ENCODE measurements at places on chromosomes 4 and X.
A peak's percentile ranks its signal among the peaks of the same experiment; 100 is the strongest.

GRCh38 chrX:16160729-16161128 is 6.6 kb upstream of the MAGEB17 start:
- no peak for DNase-seq

DNA sequence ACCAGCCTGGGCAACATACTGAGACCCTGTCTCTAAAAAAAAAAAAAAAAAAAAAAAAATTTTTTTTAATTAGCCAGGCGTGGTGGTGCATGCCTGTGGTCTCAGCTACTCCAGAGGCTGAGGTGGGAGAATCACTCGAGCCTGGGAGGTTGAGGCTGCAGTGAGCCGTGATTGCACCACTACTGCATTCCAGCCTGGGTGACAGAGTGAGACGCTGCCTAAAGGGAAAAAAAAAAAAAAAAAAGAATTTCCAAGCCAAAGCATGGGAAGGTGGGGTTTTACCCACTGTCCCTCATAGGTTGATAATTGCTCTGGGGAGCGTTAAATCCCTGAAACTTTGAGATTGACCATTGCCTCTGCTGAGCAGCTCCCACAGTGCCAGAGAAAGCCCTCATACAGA is 427.5 kb downstream of the BCOR start:
- no peak for DNase-seq

- DNase-seq = no peak
These were observed 67.4 kb downstream of the CBLL2 start for GRCh38 chrX:22340022-22340616.

- no peak for DNase-seq
These were observed 336.4 kb upstream of the HAND2 start for GRCh38 chr4:173866322-173867026.

GRCh38 chr4:156749426-156750403 is 221.9 kb downstream of the PDGFC start:
- no peak for DNase-seq

GRCh38 chr4:121462660-121463261 is 81.9 kb upstream of the QRFPR start:
- DNase-seq = peak; percentile 7

- DNase-seq = no peak
These were observed 770 bp upstream of the TIGD2 start for GRCh38 chr4:89110541-89110985.

- no peak for DNase-seq
These were observed 241.5 kb downstream of the FRAS1 start for GRCh38 chr4:78298618-78299017.

DNA sequence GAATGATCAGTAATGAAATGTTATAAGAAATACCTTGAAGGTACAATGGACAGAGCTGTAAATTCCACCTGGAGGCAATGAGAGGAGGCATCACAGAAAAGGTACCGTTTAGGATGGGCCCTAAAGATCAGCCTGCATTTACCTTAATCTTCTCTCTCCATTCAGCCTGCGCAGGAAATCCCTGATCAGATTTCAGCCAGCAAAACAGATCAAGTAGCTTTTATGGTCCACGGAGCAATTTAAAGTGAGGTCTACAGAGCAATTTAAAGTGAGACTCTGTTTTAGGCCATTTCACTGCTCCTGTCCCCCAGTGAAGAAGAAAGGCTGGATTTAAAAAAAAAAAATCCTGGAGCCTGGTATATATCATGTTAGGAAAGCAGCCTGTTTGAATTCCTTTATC is 195.1 kb upstream of the VCX start:
- DNase-seq = no peak

- no peak for DNase-seq
These were observed 94.2 kb downstream of the ATP10D start for GRCh38 chr4:47579235-47579634.

DNA sequence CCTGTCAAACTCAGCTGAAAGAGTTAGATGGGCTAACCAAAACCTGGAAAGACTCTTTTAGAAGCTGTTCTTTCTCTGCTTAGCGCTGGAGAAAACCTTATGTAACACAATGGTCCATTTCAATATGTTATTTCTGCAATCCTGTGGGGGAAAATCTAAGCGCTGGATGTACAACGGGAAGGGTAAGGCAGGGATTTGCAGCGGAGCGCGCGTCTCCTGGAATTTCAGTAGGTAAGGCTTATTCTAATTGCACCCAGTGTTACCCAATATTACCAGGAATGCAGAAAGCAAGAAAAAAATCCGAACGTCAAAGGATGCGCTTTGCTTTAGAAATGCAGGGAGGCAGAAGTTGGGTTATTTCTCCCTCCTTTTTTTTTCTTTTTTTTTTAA is 2.0 kb downstream of the HS3ST1 start:
- no peak for DNase-seq

DNA sequence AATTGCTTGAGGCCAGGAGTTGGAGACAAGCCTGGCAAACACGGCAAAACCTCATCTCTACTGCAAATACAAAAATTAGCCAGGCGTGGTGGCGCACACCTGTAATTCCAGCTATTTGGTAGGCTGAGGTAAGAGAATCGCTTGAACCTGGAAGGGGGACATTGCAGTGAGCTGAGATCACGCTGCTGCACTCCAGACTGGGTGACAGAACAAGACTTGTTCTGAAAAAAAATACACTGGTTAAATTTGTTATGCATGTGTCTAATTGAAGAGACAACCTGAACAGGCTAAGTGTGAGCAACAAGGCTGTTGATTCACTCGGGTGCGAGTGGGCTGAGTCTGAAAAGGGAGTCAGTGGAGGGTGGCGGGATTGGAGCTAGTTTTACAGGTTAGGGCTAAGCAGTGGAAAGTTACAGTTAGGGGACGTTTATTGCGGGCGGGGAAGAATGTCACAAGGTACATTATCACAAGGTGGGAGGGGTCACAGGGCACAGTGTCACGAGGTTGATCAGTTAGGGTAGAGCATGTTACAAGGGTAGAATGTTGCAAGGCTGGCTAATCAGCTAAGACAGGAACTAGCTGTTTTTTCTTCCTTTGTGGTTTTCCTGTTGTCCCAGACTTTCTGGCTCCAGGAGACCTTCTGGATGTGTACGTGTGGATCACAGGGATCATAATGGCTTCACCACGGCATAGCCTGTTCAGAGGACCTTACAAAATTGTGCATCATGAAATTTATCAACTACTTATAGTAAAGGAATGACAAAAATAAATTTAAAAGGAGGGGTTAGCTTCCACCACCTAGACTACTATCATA is 115.8 kb downstream of the NAA11 start:
- DNase-seq = no peak

- no peak for DNase-seq
These were observed 58.3 kb upstream of the TMEM131L start for GRCh38 chr4:153407906-153408305.

Measured in activated naive CD4-positive, alpha-beta T cell treated with Interleukin-2 at 50 U/mL for 16 hours (primary cell).